Right ventricle myocardium inferior (tissue), 1 donor: ENCODE measurements at places on chromosomes 6 and 20.
A peak's percentile ranks its signal among the peaks of the same experiment; 100 is the strongest.

DNA sequence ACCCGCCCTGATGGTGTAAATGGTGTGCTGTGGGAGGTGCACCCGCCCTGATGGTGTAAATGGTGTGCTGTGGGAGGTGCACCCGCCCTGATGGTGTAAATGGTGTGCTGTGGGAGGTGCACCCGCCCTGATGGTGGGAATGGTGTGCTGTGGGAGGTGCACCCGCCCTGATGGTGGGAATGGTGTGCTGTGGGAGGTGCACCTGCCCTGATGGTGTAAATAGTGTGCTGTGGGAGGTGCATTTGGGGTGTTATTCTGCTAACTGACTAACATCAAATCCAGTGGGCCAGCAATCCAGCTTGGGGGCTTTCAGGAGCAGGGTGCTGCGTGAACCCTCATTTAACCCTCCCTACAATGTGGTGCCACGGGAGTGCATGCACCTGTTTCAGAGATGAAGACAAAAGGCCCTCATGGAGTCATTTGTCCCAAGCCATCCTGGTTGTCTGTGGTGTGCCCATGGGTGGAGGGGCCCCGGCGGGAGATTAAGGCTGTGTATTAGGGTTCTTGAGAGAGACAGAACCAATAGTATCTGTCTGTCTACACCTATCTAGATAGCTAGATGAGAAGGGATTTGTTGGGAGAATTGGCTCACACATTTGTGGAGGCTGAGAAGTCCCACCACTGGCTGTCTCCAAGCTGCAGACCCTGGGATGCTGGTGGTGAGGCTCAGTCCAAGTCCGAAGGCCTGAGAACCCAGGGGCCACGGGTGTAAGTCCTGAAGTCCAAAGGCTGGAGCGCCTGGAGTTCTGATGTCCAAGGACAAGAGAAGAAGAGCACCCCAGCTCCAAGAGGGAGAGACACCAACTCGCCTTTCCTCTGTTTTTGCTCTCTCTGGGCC lies 39.2 kb downstream of the TMEM242 start:
- DNase-seq, result no peak

DNA sequence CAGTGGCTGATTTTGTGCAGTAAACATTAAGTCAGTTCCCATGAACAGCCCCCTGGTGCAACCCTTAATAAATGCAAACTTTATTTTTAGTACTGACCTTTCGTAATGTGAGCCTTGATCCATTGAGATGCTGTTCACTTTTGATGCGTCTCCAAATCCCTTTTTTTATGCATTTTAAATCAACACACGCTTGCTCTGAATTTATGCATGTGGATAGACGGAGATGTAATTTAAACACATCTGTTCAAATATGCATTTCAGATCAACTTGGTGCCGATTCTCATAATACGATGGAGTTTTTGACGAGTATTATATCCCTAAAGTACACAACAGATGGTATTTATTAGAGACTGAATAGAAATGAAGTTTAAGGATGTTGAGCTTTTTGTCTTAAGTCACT lies 505.7 kb downstream of the CDKAL1 start:
- DNase-seq, result no peak

DNA sequence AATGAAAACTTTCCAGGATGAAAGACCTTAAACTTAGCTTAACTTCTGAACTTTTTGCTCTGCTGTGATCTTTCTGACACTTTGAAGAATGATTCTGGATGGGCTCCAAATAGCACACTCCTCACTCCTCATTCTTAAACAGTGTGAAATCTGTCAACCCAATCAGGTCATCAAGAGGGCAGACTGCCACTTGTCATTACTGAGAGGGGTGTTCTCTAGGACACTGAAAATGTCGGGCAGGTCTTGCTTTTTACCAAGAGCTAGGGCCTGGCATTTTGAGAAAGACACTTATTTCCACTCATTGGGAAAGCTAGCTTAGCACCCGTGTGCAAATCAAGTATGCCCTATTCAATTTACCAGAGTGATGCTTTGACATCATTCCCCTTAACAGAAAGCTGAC lies 122.2 kb downstream of the MTFR2 start:
- no peak for DNase-seq

GRCh38 chr6:158619922-158620801 lies 24.4 kb downstream of the DYNLT1 start:
- DNase-seq, result no peak

DNA sequence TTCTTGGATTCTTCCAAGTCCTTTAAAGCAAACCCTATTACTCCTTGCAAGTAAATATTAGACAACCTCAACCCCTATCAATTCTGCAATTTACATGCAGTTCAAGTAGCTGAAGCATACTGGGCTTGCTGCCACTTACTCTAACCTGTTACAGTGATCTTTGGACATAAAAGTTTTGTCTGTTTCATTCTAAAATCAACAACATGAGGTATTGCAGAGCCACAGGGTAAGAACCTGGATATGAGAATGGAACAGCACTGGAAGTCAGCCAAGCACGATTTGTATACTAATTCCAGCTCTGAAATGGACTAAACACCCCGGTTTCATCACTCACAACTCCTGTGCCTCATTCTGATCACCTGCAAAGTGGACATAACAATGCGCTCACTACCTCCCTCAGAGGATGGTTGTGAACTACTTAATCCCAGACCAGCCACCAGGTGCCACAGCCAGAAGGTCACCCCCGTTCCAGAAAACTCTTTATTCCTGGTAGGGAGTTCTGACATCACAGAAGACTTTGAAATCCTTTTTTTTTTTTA lies 270.0 kb downstream of the ADGB start:
- no peak for DNase-seq

GRCh38 chr6:129032602-129033001 lies 149.7 kb downstream of the LAMA2 start:
- no peak for DNase-seq

GRCh38 chr6:39777661-39778060 lies 14.5 kb upstream of the DAAM2 start:
- peak; percentile 67 for DNase-seq

DNA sequence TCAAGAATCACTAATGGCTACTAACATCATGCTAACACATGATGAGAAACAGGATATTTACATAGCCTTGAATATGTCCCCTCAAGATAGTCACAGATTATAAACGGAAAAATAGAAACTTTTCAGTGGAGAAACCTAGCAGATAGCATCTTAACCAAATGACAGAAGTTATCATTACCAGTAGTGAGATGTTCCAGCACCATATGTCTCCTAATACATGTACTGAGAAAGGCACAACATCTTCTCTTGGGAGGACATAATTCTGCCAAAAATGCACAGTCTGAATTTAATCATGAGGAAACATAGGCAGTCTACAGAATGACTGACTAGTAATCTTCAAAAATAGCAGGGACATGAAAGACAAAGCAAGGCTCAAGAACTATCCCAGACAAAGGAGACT lies 19.9 kb upstream of the PRIM2 start:
- DNase-seq, result no peak

- DNase-seq, result no peak
These were observed 26.2 kb downstream of the PROKR2 start for GRCh38 chr20:5290596-5290995.

GRCh38 chr6:128350416-128351254 lies 169.8 kb downstream of the PTPRK start:
- no peak for DNase-seq

- no peak for DNase-seq
These were observed 100.8 kb downstream of the MOXD1 start for GRCh38 chr6:132300323-132300949.

DNA sequence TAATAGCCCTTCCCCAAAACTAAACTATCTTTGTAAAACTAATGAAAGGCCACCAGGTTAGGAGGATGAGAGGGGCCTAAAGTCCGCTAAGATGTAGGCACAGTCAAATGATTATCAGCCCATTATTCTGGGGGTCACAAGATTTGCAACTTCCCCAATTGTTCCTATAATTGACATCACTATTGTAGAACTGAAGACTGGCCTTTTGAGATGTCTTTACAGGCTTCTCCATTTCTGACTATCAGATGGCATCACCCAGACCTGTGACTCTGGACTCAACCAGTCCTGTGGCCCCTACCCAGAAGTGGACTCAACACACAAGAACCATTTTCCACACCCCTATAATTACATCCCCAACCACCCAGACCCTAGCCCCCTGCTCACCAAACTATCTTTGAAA lies 61.5 kb upstream of the MAP7 start:
- no peak for DNase-seq

DNA sequence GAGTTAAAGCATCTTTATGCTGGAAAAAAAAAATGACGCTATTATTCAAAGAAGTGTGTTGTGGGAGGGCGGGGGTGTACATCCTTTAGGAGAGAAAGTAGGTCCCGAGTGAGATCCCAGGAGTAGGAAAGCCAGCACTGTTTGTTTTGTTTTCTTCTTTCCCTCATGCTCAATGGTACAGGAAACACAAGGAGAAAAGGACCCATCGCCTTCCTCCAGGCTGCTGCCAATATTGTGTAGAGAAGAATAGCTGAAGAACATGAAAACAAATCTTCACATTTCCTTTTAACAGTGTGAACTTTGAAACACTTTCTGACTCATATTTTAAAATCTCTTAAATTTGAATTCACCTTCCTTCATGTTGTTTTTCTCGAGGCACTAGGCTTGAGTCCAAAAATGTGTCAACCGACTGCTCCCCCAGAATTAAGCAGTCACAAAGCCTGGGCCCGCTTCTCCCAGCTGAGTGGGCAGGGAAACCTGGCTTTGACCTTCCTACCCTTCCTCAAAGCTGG lies 22.3 kb downstream of the PPP1R16B start:
- no peak for DNase-seq

DNA sequence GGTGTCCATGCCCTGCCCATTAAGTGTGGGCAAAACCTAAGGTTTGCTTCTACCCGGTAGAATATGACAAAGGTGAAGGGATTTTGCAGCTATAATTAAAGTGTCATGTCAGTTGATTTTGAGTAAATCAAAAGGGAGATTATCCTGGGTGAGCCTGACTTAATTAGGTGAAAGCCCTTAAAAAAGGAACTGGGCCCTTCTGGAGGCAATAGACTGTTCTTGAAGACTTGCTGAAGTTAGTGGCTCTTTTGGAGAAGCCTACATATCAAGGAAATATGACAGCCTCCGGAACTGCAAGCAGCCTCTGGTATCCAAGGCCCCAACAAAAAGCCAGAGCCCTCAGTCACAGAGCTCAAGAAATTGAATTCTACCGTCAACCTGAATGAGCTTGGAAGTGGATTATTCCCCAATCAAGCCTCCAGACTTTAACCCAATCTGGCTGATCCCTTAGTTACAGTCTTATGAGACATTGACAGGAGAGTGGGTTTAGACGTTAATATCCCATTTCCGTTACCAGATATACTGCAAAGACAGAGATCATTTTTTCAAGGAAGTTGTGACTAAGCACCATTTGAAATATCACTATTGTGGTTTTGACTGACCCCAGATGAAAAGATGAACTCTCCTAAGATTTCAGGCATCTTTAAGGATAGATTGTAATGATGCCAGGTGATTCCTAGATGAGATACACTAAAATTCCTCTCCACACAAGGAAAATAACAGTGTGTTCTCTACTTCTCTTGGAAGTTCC lies 303.4 kb downstream of the PLCB1 start:
- no peak for DNase-seq
